ENCODE measurements at places on chromosomes 1 and 21.

DNA sequence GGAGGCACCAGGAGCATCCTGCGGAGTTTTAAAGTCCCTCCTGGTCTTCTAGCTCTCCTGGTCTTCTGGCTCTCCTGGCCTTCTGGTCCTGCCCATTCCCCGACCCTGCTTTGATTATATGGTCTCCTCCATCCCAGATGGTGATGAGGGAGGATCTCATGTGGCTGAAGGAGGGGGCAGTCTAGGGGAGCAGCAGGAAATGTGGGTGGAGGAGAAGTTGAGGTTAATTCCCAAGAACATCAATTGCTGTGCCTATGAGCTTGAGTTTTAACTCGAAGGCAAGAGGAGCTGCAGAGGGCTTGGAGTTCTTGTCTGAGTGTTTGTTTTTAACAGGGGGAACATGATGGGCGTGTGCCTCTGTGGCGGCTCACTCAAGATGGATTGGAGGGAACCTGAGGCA lies 408.8 kb downstream of the MATN1 start:
- DNase-seq, result no peak

GRCh38 chr1:39269791-39270342 lies 65.4 kb downstream of the MACF1 start:
- peak; percentile 82 for DNase-seq

- peak; percentile 81 for DNase-seq
These were observed 124.6 kb downstream of the HLCS start for GRCh38 chr21:36841866-36842265.

- DNase-seq, result no peak
These were observed 6.7 kb upstream of the TEX35 start for GRCh38 chr1:178506177-178506576.

- DNase-seq, result no peak
These were observed 37.5 kb upstream of the RD3 start for GRCh38 chr1:211529453-211529852.

- peak; percentile 86 for DNase-seq
These were observed 38.2 kb downstream of the ETS2 start for GRCh38 chr21:38843806-38844503.

DNA sequence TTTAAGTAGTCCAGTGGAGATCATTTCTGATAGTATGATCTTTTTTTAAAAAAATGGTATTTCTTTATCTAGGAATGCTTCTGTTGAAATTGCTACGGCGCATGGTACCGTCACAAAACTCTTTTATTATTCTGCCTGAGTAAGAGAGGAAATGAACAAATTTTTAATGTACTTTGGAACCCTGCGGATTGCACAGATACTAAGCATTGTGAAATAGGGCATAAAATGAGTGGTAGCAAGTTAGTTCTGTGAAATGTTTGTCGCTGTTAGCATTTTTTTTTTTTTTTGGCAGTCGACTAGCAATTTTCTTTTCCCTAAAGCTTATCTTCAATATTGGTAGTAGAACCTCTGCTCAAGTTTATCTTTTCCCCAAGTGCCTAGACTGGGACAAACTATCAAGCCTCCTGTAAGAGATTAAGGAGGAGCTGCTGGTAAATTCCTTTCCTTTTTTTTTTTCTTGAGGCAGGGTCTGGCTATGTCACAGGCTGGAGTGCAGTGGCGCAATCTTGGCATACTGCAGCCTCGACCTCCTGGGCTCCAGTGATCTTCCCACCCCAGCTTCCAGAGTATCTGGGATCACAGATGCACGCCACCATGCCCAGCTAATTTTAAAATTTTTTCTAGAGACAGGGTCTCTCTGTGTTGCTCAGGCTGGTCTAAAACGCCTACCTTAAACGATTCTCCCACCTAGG lies 2.2 kb downstream of the ITSN1 start:
- peak; percentile 66 for DNase-seq

- DNase-seq, result no peak
These were observed 2.5 kb upstream of the ELAVL4 start for GRCh38 chr1:50106095-50106761.

GRCh38 chr21:44911384-44912157 lies 9.1 kb downstream of the ITGB2 start:
- DNase-seq, result no peak

DNA sequence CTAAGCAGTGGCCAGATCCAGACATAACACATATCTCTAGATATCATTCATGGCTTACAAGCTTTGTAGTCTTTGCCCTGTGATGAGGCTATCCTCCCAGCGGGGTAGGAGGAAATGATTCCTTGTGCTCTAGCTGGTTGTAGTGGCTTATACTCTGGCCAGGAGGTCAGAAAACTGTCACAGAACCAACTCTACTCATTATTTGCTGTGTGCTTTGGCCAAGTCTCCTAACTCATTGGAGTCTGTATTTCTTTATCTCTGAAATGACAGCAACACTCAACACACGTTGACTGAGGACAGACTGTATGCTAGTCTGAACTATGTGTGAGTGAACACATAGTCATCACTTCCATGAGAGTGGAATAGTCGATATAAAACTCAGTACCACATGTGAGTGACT lies 116.7 kb upstream of the F3 start:
- DNase-seq, result peak; percentile 79

DNA sequence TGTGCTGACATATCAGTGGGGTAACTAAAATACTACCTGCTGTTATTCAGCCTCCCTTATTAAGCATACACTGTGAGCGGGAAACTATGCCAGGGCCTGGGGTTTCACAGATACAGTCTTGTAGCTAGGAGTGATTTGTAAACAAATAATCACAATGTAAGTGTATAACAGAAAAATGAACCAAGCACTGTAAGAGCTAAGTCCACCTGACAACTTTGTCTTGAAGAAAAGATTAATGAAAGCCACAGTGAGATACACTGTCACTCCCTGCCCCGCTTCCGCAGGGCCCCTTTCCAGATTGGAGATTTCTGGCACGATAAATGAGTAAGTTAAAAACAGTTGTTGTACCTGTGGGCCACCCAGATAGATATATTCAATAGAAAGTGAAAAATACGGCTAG lies 4.8 kb downstream of the RCAN3 start:
- no peak for DNase-seq

- peak; percentile 28 for DNase-seq
These were observed 42.8 kb upstream of the ARTN start for GRCh38 chr1:43890815-43891214.

DNA sequence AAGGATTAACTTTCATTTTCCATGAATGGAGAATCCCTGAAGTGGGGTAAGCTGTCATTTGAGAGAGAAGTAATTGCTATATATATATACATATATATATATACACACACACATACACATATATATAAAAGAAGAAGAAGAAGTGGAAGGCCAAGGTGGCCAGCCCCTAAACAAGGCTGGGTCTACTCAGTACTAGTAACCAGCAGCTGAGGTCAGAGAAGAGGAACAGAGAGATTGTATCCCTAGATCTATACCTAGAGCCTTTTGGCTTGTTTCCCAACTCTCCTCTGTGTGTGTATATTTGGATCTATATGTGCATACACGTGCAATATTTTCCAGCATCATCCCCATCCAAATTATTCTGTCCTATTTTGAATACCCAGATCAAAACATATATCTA lies 5.2 kb downstream of the TNFSF4 start:
- DNase-seq, result no peak

GRCh38 chr1:109239409-109240068 lies 9.8 kb upstream of the CELSR2 start:
- peak; percentile 46 for DNase-seq

- peak; percentile 11 for DNase-seq
These were observed 124.8 kb downstream of the AK5 start for GRCh38 chr1:77406661-77407060.

GRCh38 chr1:67224856-67225255 lies 58.6 kb downstream of the IL23R start:
- DNase-seq, result no peak

GRCh38 chr1:52569449-52570210 lies 16.7 kb upstream of the TUT4 start:
- DNase-seq, result no peak

GRCh38 chr1:181499825-181500224 lies 16.5 kb downstream of the CACNA1E start:
- DNase-seq, result no peak

DNA sequence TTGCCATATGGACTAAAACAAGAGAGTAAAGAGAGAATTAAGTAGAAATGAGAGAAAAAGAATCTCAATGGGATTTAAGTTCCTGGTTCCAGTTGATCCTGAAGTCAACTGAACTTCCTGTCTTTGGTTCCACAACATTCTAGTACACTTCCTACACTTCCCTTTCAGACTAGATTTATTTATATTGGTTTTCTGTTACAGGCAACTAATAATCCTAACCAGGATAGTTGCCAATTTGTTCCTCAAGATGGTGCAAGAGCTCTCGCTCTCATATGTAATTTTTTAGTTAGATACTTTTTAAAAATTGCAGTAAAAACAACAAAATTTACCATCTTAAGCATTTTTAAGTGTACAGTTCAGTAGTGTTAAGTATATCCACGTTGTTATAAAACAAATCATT lies 28.8 kb upstream of the TRIM45 start:
- peak; percentile 60 for DNase-seq

- DNase-seq, result peak; percentile 65
These were observed 81.4 kb downstream of the NENF start for GRCh38 chr1:212514056-212514614.

GRCh38 chr1:199295107-199295506 lies 656.3 kb downstream of the PTPRC start:
- no peak for DNase-seq

DNA sequence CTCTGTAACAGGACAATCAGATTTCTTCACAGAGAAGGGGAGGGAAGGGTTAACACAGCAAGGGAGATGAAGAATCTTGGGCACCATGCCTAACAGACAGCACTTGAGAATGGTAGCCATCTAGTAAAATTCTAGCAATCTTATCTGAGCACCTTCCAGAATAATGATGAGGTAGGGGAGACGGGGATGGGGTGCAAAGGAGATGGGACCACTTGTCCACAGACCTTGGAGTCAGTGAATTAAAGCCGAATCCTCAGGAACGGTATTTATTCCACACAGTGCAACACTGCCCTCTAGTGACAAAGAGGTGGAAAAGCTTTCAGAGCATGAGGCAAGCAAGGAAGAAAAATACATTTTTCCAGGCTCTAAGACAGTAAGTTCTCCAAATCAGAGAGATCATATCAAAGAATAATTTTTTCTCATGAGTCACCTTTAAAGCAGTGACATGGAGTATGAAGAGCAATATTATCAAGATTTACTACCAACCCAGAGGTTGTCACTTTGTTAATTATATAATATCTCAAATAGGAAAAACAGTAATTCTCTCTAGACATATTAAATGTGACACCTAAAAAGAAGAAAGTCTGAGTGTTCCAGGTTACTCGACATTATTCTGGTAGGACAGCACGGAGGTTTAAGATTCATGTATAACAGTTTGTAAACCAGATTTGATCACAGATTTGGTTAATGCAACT lies 43.3 kb upstream of the LPAR3 start:
- DNase-seq, result peak; percentile 72

DNA sequence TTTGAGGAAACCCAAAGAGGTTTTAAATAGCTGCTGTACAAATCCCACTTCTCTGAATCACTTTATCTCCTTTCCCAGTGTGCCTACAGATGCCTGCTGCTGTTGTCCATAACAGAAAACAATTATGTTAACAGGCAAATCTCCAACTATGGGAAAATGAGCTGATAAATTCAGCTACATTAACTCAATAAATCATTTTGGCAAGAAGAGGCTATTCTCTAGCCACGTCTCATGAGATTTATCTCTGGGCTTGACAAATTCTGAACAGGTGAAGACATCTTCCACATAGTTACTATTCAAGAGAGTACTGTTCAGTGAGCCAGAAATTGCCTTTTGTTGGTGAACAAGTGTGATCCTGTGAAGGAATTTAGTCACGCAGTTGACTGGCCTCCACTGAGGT lies 327.1 kb upstream of the FMN2 start:
- no peak for DNase-seq

DNA sequence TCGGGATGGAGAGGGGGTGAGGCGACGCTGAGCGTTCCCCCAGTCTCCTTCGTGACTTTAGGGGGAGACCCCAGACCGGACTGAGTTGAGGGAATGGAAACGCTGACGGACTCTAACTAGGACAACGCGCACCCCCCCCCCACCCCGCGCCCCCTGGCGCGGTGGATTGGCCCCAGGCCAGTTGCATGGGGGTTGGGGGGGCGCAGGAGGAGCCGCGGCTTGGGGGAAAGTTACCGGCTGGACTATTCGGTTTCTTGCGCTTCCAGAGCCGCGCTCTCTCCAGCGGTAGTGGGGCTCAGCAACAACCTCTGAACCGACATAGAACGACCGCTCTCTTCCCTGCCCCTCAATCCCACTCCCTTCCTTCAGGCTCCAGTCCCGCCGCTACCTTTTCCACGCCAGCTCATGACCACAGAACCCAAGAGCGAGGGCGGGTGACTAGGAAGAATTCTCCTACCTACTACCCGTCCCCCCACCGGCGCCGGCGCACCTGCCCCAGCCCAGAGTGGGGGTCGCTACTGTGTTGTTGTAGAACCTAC lies 694 bp downstream of the ZBTB7B start:
- DNase-seq, result no peak

DNA sequence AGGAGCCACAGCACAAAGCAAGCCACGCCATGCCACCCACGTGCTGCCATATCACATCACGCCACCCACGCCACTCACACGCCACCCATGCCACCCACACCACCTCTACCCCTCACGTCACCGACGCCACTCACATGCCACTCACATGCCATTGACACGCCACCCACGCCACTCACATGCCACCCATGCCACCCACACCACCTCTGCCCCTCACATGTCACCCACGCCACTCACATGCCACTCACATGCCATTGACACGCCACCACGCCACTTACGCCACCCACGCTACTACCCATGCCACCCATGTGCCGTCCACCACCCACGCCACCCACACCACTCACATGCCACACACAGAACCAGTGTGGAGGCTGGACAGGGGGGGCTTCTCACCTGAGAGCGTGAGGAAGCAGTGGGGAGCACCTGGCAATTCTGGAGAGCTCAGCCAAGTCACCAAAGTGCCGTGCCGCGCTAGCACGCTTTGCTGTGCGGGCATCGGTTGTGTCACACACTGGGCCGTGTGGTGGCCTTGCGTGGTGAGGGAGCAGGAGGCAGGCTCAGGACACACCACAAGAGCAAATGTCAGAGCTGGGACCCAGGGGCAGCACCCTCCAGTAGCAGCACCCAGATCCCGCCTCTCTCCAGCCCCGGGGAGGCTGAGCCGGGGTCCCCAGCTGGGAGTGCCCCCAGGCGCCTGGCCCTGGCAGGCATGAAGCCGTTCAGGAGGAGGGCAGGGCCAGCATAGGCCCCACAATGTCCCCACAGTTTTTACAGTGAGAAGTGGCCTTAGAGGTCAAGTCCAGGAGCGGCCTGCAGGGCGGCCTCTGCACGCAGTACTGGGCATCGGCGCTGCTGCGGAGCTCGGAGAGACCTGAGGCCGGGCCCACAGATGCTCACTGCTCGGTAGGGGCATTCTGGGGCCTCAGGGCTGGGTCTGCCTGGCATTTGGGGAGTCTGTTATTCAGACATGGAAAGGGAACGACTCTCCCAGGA lies 70.0 kb downstream of the AGPAT3 start:
- DNase-seq, result no peak

DNA sequence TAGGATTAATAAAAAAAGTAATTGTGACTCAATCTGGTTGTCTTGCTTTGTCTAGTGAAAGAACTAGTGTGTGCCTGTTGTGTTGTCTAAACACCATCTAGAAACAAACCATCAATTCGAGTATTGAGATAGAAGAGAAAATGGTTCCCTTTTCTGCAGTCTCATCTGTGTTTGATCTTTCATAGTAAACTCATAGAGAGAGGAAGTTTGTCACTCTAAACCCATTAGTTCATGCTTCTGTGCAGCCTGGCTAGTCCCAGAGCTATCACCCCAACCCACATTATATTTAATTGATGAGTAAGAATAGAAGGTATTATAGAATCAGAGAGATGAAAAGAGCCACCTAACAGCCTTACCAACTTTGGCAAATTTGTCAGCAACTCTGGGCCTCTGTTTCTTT lies 99.5 kb downstream of the TGFB2 start:
- DNase-seq, result no peak

- no peak for DNase-seq
These were observed 154.3 kb upstream of the ZNF648 start for GRCh38 chr1:182215764-182216163.
